ENCODE measurements at places on chromosomes 1 and 21. TPM values are rescaled to one million over a fixed set of nuclear protein-coding genes. Genes with fewer than 3 reads are reported as not detected.
A peak's percentile ranks its signal among the peaks of the same experiment; 100 is the strongest.

DNA sequence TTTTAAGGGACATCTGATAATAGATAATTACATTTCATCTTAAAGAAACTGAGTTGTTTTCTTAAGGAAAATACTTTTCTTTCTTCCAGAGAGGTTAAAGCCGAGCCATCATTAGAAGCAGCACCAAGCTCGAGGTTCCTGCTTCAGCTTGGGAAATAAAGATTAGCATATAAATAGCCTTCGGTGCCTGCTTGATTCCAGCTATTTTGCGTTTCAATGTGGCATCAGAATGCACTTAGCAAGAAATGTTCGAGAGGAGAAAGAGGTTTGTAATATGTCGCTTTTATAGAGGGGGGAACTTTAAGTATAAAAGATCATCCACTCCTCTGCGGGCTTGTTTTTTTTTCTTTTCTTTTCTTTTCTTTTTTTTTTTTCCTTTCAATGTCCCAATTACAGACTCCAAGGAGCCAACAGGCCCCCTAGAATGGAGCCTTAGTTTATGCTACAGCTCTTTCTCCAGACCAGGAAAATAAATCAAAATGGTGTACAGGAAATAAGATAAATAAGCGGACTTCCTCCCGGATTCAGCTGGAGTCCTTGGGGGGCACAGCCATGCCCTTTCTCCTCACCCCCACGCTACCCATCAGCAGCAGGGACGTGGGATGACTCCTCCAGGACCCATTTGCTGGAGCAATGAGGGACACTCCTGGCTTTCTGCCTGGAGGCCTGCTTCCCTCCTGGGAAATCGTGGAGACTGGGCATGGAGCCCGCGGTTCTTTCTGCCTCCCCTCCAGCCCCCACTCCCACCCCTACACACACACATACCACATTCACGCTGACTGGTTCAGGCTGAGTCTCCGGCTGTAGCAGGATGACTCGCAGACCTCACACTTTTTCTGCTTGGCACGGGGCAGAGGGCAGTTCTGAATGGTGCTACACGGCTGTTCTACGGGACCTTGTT is 131.6 kb downstream of the RRAGC start:
- DNase-seq, result peak; percentile 35

Gene SMG5
- 47.3 TPM for polyA plus RNA-seq

Gene FCER1A
- 0.49 TPM for polyA plus RNA-seq

Gene OR2L8
- polyA plus RNA-seq, result not detected

DNA sequence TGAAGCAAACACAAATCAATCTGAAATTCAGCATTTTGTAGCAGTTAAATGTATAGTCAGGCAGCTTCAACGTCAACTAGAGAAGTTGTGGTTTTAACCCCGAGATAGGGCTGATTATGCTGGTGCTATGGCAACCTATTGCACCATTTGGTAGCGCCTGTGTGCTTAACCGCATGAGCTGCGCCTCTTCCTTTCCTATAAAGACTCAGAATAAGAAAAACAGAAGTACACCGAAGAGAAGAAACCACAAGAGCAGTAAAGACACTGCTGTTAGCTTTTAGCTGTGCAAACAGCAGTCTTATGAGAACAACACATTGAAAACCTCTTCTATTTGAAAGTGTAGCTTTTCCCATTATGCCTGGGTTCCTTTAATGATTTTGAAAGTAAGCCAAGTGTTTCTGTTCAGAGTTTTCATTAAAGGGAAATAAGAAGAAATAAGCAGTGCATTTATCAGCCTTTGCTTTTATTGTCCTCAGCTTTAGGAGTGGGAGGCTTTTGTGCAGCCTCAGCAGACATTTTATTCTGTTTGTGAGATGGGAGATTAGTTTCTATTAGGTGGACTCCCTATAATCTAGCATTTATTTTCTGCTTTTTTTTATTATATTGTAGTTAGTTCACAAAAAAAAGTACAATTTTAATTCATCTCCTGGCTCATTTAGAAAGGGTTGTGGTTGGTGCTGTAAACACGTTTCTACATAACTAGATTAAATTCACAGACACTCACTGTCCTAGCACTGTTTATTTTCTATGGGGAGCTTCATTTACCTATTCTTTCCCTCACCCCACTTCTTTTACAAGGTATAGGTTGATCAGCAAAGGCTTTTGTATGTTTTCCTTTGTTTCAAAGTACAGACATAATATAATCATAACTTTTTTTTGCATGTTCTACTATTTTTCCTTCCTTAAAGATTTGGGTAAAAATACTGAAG is 43.3 kb downstream of the PTPRC start:
- DNase-seq, result peak; percentile 40

DNA sequence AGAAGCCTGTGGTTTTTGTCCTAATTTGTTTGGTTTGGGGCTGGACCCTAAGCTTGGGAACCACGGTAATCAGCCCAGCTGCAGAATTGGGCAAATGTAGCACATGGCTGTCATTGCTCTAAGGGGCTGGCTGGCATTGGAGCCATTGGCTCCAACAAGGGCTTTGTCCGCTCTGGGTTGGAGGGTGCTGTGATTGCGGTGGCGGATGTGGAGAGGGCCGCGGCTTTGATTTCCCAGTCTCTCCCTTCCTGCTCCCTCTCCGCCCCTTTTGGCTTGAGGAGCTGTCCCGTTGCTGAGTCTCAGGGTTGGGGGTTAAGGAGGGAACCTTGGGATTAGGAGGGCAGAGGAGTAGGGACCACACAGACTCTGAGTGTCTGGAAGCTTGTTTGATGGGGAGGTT is 91.7 kb upstream of the CD34 start:
- DNase-seq, result no peak

Gene NTMT2
- polyA plus RNA-seq, result not detected

DNA sequence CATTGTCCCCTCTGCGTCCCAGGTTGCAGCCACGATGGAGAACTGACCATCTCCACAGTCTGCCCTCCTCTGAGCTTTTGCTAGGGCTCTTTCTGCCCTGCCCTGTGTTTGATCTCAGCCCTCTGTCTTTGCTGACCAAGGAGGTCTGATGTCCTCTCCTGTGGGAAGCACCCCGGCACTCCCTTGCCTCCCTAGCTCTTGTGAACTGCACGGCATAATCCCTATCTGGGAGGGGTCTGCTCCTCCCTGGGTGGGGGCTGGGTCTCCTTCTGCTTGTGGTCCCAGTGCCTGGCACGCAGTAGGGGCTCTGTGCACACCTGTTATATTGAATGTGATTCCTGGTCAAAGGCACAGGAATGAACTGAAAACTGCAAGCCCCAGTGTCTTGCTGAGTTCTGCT is 2.4 kb downstream of the DRAXIN start:
- DNase-seq, result no peak

- peak; percentile 36 for DNase-seq
These were observed 4.5 kb downstream of the FHL3 start for GRCh38 chr1:38000529-38001455.

DNA sequence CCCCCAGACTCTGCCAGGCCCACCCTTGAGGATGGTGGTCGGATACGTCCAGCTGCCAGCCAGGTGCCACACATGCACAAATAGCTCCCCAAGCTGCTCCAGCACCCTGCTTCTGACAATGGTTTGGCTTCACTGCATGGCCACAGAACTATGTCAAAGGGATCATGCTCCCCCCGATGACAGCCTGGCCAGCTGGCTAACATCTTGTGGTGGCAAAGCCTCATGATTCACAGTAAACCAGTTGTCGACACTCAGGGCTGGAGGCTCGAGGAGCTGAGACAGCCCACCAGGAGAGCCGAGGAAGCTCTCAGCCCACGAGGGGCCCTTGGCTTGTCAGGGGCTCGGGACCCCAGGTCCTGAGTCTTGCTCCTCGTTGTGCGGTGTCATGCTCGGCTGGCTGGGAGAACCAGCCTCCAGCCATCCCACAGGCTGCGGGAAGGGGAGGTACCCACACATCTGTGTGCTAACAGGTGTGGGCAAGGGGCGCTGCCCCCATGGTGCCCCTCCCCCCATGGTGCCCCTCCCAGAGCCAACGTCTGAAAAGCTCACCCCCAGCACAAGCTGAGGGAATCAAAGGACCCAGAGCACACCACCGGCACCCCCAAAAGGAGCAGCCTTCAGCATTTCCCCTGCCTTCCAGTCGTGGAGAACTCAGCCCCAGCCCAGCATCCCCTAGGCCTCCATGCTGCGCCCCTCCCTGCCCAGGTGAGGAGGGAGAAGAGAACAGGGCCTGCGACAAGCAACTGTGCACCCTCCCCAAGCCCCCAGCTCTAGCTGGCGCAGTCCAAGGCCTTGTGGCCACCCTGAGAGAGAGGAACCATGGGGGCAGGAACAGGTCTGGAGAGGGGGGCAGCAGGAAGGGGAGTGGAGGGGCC is 41.2 kb downstream of the KIF21B start:
- no peak for DNase-seq

DNA sequence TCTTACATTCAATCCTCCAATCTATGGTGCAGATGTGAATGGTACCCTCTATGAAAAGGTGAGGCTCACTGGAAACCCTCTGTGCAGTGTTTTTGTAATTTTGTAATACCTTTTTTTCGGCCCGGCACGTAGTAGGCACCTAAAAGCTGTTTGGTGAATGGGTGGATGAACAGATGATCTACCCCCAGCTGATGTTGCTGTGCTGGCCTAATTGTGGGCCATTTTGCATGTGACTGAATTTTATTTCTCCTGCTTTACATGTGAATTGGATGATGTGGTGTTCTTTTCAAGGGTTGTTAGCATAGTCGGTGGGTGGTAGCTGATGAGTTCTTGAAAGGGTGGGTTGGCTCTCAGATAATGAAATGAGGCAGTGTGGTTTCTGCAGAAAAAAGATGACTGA is 10.4 kb downstream of the KDM4A start:
- no peak for DNase-seq

DNA sequence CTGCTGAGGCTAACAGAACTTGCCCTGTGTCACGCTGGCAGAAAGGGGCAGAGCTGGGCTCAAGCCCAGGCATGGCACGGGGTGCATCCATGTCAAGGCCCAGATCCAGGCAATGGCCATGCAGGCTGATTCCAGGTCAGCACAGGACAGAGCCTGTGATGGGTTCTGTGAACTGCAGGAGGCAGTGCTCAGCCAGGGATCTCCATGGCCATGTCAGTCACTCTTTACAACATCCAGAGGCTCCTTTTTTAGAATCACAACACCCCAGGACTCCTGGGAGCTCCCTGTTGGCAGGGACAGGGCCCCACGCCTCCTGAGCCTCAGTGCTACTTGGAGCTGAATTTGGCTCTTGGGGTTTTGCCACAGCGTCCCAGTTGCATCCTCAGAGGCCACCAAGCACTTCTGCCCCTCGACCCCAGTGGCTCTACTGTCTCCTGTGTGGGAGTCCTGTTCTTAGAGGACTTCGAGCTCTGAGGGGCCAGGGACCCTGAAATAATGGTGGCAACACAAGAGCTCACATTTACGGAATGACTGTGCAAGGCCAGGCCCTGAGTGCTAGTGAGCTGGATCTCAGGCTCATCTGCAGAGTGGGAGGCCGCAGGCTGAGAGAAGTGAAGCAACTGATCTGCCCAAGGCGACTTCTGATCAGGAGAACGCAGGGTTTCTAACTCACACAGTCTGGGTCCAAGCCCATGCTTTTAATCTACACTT is 211.5 kb downstream of the TRABD2B start:
- DNase-seq, result no peak

- no peak for DNase-seq
These were observed 501 bp upstream of the MRAP start for GRCh38 chr21:32298148-32298559.
